ENCODE measurements at places on chromosomes 6 and 20.

DNA sequence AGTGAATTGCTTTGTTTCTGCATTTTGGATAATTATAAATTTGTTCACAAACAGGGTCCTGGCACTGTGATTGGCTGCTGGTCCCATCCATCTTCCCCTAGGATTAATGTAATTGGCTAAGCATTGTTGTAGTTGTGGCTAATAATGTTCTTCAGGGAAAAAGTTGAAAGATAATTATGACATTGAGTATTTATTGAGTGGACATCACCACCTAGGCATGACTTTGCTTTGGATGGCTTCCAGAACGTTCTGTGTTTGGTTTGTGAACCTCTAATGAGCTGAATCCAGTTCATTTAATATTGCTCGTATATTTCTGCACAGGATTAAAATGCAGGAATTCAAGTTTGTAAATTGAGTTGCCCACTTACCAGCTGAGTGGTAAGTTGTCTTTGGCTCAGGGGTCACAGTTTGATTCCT lies 55.1 kb downstream of the ARID1B start:
- DNase-seq: no peak

DNA sequence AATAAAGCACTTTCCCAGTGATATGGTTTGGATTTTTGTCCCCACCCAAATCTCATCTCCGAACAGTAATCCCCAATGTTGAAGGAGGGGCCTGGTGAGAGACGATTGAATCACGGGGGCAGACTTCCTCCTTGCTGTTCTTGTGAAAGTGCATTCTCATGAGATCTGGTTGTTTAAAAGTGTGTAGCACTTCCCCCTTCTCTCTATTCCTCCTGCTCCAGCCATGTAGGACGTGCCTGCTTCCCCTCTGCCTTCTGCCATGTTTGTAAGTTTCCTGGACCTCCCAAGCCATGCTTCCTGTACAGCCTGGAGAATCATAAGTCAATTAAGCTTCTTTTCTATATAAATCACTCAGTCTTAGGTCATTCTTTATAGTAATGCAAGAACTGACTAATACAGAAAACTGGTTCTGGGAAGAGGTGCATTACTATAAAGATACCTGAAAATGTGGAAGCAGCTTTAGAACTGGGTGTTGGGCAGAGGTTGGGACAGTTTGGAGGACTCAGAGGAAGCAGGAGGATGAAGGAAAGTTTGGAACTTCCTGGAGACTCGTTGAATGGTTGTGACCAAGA lies 7.4 kb downstream of the EPM2A start:
- no peak for DNase-seq

DNA sequence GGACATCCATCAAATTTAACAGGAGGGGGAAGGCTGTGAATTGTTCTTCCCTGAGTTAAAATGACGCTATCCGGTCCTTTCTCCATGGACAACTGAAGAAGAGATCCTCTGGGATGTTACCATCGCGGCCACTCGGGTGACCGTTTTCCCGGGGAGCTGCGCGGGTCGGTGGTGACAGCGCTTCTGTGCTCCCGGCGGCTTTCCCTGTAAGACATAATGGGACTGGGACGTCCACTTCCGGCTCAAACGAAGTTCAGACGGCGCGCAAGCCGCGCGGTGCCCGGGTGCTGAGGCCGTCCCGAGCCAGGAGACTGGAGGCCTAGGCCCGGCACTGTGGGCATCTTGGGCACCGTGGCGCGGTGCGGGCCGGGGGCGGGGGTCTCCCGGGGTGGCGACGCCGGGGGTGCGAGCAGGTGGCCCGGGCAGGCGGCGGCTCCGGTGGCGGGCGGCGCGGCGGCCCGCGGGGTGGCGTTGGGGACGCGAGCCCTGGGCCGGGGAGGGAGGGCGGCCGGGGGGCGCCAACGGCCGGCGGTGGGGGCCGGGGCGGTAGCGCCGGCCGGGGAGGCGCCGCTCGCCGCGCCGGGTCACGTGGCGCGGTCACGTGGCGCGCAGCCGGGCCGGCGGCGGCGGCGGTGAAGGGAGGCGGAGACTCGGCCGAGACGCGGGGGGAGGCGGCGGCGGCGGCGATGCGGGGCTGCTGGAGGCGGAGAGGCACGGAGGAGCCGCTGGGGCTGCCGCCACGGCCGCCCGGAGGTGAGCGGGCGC lies 63.6 kb downstream of the GTF2H5 start:
- peak; percentile 42 for DNase-seq

DNA sequence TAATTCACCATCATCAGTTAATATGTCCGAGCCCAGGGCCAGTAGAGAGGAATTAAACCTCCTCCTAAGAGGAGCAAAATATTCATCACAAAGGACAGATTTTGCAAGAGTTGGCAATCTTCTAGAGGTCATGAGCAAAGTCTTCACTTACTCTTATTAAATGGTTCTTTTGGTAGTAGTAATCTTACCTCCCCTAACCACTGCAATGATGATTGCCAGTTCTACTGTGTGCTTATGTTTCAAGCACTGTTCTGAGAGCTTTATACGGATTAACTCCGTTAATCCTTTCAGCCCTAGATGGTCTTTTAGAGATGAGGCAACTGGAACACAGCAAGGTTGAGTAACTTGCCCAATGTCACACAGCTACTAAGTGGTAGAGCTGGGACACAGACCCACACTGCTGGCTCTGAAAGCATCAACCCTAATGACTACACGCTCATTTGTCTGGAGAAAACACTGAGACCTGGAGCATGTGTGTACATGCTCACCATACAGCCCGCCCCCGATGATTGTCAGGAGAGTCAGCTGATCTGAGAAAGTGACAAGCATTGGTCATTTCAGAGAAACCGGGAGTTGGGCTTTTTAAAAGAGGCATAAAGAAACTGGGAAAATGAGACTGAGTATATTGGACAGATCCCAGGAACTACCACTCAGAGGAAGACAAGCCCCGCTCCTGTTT lies 276.0 kb downstream of the NRN1 start:
- DNase-seq: no peak

GRCh38 chr20:15236812-15237211 lies 899.4 kb upstream of the FLRT3 start:
- DNase-seq: no peak

DNA sequence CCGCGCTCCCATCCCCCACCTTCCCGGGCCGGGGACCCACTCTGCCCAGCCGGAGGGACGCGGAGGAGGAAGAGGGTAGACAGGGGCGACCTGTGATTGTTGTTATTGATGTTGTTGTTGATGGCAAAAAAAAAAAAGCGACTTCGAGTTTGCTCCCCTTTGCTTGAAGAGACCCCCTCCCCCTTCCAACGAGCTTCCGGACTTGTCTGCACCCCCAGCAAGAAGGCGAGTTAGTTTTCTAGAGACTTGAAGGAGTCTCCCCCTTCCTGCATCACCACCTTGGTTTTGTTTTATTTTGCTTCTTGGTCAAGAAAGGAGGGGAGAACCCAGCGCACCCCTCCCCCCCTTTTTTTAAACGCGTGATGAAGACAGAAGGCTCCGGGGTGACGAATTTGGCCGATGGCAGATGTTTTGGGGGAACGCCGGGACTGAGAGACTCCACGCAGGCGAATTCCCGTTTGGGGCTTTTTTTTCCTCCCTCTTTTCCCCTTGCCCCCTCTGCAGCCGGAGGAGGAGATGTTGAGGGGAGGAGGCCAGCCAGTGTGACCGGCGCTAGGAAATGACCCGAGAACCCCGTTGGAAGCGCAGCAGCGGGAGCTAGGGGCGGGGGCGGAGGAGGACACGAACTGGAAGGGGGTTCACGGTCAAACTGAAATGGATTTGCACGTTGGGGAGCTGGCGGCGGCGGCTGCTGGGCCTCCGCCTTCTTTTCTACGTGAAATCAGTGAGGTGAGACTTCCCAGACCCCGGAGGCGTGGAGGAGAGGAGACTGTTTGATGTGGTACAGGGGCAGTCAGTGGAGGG lies 2.8 kb downstream of the SOX4 start:
- DNase-seq: peak; percentile 1

DNA sequence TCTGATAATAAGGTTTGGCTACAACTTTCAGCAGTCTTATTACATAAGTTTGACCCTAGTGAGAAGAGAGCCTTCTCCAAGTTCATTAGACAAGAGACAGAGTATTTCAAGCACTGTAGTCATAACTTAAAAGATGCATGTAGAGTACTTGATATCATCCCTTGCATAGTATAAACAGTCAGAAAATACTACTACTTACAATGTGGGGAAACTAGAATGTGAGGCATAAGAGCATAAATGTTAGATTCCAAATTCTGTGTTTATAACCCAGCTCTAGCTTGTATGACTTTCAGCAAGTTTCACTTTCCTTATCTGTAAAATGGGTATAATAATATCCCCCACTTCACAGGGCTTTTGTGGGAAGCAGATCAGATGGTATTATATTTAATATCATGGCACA lies 56.8 kb upstream of the TMEM200A start:
- no peak for DNase-seq

GRCh38 chr6:22519237-22519636 lies 50.1 kb upstream of the HDGFL1 start:
- DNase-seq: no peak

DNA sequence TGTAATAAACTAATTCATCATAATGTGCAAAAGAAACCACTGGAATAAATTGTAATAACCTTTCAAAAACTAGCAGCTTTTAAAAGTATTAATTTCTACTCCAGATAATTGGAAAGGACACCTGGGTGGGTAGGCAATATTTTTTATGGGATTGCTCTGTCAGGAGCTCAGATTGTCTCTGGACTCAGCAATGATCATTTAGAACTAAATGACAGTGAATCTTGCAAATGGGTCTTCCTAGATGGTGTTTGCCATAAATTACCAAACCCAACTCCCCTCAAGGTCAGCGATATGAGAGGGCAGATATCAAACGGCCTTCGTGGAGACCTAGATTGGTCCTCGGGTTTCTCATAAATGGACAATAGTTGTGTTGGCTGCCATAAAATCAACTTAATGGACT lies 181.9 kb downstream of the HS3ST5 start:
- no peak for DNase-seq

GRCh38 chr20:50594591-50595432 lies 84.6 kb downstream of the PTPN1 start:
- no peak for DNase-seq

- DNase-seq: no peak
These were observed 119.6 kb upstream of the FOXO3 start for GRCh38 chr6:108441141-108441540.

- DNase-seq: no peak
These were observed 24.9 kb downstream of the COL21A1 start for GRCh38 chr6:56222499-56222898.

DNA sequence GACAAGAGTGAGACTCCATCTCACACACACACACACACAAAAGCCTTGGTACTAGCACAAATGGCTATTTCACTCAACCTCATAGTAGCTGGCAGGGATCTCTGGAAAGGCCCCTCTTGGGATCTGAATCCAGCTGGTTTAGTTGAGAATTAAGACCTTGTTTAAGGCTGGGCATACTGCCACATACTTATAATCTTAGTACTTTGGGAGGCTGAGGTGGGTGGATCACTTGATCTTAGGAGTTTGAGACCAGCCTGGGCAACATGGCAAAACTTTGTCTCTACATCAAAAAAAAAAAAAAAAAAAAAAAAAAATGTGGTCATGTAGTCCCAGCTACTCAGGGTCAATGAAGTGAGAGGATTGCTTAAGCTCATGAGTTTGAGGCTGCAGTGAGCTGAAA lies 628.3 kb downstream of the MMUT start:
- no peak for DNase-seq

DNA sequence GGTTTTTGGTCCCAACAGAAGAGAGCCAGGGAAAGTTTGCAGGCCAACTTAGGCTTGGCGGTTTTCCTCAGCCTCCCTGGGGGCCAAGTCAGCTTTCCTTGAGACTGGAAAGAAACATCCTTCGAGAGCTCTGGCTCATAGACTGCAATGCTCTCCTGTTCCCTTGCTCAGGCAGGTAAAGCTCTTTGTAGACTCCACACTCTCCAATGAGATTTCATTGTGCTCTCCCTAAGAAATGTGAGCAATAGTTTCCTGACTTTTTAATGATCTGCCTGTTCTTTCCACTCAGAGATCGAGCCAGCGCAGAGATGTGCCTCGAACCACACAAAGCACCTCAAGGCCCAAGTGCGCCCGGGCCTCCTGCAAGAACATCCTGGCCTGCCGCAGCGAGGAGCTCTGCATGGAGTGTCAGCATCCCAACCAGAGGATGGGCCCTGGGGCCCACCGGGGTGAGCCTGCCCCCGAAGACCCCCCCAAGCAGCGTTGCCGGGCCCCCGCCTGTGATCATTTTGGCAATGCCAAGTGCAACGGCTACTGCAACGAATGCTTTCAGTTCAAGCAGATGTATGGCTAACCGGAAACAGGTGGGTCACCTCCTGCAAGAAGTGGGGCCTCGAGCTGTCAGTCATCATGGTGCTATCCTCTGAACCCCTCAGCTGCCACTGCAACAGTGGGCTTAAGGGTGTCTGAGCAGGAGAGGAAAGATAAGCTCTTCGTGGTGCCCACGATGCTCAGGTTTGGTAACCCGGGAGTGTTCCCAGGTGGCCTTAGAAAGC lies 13.9 kb downstream of the TNFAIP3 start:
- no peak for DNase-seq

Measured in activated CD8-positive, alpha-beta memory T cell treated with anti-CD3 and anti-CD28 coated beads for 4 hours (primary cell).